ENCODE measurements at places on chromosomes 13 and 19.

- peak; percentile 25 for DNase-seq
These were observed 1.9 kb downstream of the RAB11B start for GRCh38 chr19:8392017-8392591.

DNA sequence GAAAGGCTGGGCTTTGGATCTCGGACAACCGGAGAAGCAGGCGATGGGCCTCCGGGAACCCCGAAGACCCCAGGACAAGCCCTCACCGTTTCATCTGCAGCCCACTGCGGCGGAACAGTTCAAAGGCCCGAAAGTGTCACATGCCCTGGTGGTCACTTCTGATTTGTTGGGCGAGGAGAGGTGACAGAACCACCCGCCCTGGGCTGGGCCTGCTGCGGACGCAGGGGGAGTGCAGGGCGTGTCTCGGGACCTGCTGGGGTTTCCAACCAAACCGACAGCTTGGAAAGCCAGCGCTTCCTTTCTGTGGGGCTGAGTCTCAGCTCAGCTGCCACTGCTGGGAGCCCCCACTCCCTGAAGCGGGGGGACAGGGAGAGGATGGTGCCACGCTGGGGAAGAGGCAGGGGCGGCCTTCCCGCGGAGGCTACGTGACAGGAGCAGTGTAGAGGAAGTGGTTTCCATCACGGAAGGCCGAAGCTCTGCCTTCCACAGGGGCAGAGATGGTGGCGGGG, 22.8 kb upstream of the ZBTB7A start:
- DNase-seq, result no peak

GRCh38 chr13:109968876-109969577, 182.6 kb upstream of the IRS2 start:
- DNase-seq, result no peak

GRCh38 chr19:10201176-10201575, 6.4 kb upstream of the DNMT1 start:
- no peak for DNase-seq

DNA sequence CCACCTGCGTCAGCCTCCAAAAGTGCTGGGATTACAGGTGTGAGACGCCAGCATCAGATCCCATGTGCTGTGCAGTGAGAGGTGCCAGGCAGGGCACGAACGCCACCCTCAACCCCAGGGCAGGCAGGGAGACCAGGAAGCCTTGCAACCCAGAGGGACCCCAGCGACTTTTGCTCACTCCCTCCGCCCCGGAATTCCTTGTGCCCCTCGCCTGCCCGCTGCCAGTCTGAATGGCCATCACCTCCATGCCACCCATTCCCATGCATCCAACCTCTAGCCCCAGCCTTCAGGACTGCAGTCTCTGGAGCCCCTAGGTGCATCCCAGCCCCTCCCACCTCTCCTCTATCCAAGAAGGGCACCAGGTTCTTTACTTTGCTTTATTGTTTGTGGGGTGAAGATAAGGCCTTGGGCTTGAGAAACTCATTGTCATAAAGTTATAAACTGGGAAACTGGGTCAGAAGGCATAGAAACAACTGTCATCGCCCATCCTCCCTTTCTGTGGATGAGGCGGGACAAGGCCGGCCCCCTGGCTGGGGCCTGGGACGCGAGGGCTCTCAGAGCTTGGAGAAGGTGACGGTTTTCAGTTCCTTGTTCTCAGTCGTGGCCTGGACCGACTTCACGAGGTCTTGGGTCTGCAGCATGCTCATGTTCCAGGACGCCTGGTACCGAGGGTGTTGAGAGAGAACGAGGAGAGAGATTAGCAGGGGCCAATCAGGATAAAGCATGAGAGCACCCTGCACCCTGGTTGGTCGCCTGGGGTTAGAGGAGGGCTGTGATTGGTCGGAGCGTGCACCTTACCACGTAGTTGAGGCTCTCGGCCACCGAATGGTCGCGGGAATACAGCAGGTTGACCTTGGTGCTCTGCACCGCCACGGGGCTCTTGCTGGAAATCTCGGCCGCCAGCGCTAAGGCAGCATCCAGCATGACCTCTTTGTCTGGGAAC, 2.6 kb upstream of the LGALS4 start:
- DNase-seq, result no peak

GRCh38 chr13:67416047-67416925, 186.2 kb upstream of the PCDH9 start:
- no peak for DNase-seq

DNA sequence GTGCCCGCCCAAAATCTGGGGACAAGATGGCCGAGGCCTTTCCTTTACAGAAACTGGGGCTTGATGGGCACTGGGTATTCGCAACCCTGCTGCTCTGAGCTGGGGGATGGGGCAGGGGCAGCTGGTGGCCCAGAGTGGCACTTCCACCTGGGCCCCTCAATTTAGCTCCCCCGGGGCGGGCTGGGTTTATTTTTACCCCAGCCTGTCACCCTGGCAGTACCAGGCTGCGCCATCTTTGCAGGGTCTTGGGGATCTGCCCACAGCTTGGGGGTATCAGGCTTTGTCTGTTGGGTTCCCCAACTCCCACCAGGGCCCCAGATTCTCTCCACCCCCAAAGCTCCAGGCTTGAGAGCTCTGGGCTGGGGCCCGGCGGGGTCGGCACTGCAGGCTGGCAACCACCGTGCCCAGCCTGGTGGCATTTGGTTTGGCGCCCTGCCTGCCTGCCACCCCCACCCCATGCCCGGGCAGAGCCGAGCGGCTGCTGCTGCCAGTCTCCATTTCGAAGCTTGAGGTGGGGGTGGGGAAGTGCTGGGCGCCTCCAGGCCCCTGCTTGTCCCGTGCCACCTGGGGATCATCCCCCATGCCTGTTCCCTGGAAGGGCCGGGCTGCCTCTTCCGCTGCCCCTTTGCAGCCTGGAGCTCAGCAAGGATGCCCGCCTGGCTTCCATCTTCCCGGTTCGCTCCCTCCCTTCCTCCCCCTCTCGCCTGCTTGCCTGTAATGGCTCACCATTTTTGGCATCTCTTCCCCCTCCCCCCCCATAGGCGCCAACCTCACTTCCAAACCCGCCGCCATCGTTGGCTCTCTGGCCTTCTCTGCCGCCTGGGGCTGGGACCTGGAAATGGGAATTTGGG, 11.4 kb downstream of the NFIX start:
- DNase-seq, result peak; percentile 70

DNA sequence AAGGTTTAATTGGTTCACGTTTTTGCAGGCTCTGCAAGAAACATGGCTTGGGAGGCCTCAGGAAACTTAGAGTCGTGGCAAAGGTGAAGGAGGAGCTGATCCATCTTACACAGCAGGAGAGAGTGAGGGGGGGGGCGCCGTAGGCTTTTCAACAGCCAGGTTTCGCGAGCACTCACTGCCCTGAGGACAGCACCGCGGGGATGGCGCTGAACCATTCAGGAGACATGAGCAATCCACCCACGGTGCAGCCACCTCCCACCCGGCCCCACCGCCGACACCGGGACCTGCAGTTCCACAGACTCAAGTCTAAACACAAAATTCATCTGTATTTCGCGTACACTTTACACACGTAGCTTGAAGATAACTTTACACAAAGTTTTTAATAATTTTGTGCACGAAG, 73.6 kb downstream of the KDM4B start:
- DNase-seq, result no peak

DNA sequence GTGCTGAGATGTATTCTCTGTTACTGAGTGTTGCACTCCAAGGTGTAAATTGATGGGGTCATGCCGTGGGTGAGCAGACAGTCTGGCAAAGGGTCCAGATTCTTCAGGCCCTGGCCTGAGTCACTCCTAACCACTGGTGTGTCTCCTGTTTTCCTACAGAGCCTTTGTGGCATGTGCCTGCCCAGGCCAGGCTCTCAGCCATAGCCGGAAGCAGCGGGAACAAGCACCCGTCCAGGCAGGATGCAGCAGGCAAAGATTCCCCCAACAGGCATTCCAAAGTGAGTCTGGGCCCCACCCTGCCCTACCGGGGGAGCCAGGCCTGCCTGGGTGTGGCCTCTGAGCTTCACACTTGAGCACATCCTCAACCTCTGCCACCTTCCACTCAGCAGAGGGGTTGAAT, 61.9 kb downstream of the DPF1 start:
- no peak for DNase-seq

DNA sequence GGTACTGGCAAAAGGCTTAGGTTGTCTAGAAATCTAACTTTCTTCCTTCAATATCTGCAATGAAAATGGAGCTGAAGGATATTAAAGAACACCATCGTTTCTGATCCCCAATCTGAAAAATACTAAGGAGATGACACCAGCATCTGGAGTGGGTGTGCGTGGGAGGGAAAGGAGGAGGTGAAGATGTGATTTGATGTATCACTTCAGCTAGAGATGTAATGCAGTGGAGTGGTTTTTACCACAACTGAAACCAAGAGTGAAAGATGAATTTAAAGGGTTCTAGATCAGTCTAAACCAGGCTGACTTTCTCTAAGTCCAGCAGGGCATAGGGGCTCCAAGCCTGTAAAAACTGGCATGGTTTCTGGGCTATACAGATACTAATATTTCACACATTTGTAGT, 148.4 kb downstream of the AKAP11 start:
- no peak for DNase-seq

- no peak for DNase-seq
These were observed 12.3 kb downstream of the TUBGCP3 start for GRCh38 chr13:112575675-112576074.

- no peak for DNase-seq
These were observed 6.4 kb downstream of the GARRE1 start for GRCh38 chr19:34260771-34261173.

All from G401 (cell line).